ENCODE measurements at places on chromosomes 2 and 18.

GRCh38 chr18:49020621-49021021 is 69.9 kb upstream of the SMAD7 start:
- DNase-seq: no peak

GRCh38 chr2:17208511-17208910 is 309.7 kb downstream of the RAD51AP2 start:
- no peak for DNase-seq

DNA sequence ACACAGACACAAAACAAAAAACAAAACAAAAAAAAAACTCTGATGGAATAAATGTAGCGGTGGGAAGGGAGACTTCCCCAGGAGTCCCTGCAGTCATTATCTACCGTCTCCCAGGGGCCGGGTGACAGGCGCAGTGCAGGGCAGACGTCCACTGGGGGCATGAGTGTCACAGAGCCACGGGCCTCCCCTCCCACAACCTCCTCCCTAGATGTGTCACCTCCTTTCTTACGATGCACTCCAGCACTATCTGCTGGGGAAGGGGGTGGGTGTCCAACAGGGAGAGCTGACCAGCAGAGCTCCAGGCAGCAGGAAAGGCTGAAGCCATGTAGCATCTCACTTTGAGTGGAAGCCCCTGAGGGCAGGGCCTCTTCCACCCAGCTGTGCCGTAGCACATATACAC is 84.5 kb downstream of the LONRF2 start:
- no peak for DNase-seq

DNA sequence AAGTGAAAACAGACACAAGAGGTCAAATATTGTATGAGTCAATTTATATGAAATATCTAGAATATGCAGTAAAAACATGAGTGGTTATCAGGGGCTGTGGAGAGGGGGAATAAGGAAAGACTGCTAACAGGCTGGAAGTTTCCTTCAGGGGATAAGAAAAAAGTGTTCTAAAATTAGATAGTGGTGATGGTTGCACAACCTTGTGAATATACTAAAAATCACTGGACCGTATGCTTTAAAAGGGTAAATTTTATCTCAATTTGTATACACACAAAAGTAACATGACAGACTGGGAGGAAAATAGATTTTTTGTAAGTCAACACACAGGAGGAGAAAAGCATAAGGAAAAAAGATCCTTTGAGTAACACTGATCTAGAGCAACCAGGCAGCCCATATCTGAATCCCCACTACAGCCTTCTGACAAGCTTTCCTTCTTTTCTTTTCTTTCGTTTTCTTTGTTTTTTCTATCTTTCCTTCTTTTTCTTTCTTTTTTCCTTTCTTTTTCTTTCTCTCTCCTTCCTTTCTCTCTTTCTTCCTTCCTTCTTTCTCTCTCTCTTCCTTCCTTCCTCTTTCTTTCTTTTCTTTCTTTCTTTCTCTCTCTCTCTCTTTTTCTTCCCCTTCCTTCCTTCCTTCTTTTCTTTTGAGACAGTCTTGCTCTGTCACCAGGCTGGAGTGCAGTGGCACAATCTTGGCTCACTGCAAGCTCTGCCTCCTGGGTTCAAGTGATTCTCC is 95.4 kb downstream of the AAK1 start:
- DNase-seq: no peak

GRCh38 chr2:147567136-147567535 is 277.7 kb upstream of the ACVR2A start:
- DNase-seq: no peak

DNA sequence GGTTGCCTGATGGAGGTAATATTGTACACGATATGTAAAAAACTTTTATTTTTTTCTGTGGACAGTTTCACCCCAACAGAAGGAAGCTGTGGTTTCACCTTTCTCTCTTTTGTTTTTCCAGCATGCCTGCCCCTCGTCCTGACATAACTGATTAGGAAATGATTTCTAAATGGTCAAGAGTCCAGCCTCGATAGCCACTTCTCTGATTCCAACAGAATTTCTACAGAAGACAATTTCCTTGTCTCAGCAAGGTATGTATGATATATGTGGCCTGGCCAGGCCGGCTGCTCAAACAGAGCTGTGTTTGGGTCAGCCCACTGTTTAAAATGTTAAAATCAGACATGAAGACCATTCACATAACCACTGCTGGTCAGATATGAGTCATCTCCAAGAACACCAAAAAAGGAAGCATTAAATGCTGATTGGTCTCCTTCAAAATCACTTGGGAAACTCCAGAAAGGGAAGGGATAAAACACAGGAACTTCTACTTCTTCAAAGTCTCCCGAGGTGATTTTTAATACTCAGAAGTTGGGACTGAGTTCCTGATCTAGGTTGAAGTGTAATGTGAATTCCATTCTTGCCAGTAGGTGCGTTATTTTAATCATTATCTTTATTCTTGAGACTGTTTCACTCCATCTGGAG is 22.3 kb downstream of the ATP8B1 start:
- DNase-seq: no peak

- DNase-seq: no peak
These were observed 44.6 kb downstream of the HAUS1 start for GRCh38 chr18:46148810-46149209.

DNA sequence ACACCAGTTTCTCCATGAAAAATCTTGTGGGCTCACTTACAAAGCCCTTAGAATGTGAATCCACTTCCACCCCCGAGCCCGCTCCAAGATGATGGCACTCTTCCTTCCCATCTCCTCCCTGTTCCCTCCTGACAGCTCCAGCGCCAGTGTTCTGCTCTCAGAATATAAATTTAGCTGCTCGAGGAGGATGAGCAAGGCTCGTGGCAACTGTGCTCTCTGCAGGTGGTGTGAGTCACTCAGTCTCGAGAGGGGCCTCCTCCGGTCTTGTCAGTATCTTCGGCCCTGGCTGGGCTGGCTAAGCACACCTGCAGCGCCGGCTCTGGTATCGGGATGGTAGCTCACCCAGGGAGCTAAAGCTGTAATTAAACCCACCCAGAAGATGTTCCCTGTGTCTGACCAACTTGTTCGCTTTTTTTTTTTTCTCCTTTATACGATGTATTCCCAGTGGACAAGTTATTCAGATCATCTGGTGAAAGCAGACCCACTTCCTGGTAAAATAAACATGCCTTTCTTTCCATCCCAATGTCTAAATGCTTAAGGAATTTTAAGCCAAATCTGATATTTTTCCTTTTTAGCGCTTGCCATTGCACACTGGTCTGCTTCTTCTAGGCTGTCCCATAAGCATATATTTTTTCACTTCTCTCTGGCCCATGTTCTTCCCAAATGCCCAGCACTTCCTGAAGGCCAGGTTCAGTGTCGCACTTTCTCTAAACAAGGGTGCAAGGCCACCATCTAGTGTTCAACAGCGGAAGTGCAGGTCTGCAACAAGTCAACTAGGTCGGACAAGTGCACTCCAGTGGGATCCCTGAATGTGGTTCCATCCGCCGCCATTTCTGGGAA is 31.4 kb upstream of the YPEL5 start:
- peak; percentile 28 for DNase-seq

- DNase-seq: no peak
These were observed 5.6 kb downstream of the TMEM247 start for GRCh38 chr2:46485002-46485401.

DNA sequence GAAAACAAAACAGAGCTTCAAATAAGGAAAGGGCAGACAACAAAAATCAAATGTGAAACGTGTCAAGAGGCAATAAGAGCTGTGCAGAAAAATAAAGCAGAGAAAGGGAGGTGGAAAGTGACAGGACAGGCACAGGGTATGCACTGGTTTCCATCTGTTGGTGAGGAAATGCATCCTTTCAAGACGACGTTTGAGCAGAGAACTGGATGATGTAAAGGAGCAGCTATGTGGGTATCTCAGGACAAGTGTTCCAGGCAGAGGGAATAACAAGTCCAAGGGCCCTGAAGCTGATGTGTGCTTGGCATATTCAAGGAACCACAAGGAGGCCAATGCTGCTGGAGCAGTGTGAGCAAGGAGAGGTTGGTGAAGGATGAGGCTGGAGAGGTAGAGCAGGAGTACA is 168.9 kb upstream of the SERPINE2 start:
- DNase-seq: no peak

DNA sequence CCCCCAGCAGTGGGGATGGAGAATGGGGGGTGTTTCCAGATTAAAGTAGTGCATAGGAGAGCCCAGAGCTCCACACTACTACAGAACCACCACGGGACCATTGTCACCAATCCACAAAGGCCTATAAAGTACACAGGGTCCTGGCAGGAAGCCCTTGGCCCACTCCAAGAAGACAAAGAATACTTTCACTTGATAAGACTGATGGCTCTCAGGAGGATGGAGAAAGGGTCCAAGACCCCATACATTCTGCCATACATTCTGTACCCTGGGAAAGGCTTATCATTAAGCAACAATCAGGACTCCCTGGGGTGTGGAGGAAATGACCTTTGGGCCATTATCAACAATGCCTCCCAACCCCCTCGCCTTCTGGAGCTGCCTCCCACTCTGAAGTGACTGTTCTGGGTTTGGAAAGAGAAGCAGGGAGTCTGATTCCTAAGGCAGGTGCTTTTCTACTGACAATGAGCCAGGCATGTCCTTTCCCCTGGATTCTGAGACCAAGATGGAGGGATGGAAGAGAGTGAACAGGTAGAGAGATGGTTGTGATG is 85.4 kb downstream of the XDH start:
- no peak for DNase-seq

DNA sequence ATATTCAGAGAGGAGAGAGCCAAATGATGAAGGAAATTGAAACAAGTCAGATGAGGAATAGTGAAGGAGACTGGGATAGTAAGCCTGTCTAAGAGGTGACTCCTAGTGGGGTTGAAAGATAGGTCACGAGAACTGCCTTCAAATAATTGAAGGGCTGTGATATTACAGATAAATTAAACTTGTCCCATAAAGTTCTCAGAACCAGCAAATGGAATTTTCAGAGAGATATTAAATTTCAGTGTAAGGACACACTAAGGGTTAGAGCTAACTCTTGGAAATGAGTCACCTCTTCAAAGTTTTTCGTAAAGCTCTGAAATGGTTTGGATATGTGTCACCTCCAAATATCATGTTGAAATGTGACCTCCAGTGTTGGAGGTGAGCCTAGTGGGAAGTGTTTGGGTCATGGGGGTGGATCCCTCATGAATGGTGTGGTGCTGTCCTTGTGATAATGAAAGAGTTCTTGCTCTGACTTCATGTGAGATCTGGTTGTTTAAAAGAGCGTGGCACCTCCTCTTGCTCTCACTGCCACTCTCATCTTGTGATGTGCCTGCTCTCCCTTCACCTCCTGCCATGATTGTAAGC is 87.3 kb downstream of the BABAM2 start:
- DNase-seq: no peak

DNA sequence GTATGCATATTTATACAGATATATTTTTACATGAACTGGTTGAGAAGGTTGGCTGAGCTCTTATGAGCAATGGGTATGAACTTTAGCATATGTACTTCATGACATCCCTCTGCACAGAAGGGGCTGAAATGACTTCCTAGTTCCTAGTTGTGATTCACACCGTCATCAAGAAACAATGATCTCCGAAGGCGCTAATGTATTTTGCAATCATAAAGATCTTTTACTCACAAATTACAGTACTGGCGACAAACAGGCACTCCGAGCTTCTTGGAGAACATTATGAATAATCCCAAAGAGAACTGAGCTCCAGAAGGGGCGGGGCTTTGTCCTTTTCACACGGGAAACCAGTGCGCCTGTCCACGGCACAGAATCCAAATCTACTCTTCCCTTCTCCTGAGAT is 18.1 kb downstream of the BCL2 start:
- DNase-seq: no peak

DNA sequence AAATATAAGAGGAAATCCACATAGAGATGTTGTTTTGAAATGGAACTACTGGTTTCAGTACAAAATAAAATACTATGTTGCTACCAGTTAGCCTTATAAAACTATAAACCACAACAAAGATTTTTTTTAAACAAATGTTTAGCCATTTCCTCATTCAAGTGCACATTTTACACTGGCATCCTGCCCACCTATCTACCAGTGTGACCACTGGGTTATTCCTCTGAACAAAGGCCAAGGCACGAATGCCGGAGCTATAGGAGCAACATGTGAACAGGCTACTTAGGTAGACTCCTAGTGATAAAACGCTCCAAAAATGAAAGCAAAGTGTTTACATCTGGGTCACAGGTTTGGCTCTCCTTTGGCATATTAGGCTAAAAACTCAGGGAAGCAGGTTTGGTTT is 31.8 kb upstream of the SULT1C4 start:
- DNase-seq: no peak
